ENCODE measurements at places on chromosomes 6 and 20. TPM values are rescaled to one million over a fixed set of nuclear protein-coding genes. Genes with fewer than 3 reads are reported as not detected.

DNA sequence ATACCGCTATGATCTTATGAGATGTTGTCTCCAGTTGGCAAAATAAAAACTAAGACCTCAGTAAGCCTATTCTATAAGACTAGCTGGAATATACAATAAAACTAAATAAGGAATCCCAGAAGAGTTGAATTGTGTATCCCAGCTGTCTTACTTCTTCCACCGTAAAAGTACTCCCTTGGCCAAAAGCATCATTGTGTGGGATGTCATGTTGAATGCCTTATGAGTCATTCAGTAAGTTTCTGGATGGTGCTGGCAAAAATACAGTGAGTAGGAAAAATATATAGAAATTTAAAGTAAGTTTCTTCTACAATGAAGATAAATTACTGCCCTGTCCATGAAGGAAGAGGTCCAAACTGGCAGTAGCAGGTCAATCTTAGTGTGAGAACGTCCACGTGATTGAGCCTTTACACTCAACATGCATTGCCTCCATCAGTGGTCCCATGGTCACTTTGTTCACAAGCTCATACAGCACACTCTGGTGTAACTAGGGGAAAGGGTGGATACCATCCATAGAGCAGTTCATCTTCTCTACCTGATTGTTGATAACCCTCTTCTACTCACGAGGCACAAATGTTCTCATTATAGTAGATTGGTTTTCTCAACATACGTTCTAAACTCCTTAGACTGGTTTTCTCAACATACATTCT is 13.7 kb upstream of the ZNF318 start:
- no peak for DNase-seq

GRCh38 chr20:61806314-61806713 is 259.4 kb downstream of the TAF4 start:
- DNase-seq = no peak

DNA sequence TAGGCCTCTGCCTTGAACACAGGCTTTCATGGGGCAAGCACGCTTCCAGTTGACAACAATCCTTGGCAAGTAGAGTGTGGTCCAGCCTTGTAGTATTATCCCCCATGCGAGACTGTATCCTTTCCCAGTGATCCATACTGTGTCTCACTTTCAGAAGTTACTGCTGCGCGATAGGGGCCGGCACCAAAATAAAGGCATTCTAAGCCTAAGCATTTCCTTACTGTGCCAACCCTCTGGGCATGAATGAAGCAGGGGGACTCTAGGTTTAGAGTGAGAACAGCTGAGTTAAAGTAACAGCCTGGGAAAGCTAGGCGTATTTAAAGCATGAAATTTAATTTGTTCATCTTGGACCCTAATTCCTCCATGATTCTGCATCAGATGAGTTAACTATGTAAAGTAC is 39.4 kb downstream of the CD164 start:
- DNase-seq = no peak

Gene ZNF165
- total RNA-seq = 0.99 TPM

Measured in sigmoid colon (tissue), 7 donors.